ENCODE measurements at places on chromosomes 4 and X. TPM values are rescaled to one million over a fixed set of nuclear protein-coding genes. Genes with fewer than 3 reads are reported as not detected.
A peak's percentile ranks its signal among the peaks of the same experiment; 100 is the strongest.

DNA sequence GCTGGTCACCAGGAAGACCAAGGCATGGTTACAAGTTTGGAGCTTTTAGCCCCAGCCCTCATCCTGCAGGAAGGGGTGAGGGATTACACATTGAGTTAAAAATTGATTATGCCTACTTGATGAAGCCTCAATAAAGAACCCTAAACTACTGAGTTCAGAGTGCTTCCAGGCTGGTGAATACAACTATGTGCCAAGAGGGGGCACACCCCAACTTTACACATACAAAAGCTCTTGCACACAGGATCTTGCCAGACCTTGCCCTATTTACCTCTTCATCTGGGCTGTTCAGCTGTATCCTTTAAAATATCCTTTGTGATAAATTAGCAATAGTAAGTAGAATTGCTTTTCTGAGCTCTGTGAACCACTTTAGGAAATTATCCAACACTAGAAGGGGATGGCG is 489.3 kb downstream of the INPP4B start:
- DNase-seq, result no peak

DNA sequence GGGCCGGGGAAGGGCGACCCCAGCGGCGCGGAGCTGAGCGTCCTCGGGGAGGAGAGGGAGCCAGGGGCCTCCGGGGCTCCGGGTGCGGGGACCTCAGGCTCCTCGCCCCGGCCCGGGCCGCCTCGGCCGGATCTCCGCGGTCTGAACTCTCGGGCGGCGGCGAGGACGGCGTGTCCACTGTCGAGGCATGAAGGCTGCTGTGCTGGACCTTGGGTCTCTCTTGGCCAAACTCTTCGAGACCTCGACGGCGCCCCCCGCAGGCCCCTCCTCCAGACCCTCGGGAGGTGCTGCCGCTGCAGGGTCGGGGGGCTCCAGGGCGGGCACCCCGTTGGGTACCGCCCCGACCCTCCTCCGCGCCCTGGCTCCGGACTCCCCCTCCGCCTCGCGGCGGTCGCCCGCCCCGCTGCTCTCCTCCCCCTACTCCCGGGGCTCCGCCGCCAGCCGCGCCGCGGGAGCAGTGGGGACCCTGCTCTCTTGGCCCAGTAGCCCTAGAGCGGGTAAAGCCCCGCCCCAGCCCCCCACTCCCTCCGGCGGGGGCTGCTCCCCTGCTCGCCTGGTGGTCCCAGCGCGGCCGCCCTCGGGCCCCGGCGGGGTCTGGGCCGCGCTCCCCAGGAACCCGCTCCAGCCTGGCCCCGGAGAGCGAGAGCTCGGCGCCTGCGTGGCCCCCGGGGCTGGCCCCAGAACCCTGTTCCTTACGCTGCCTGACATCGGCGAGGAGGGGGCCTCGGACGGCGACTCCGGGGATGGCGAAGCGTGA is 564 bp downstream of the FAM149A start:
- DNase-seq, result peak; percentile 25

- no peak for DNase-seq
These were observed 106.8 kb upstream of the RAI2 start for GRCh38 chrX:17967888-17968287.

DNA sequence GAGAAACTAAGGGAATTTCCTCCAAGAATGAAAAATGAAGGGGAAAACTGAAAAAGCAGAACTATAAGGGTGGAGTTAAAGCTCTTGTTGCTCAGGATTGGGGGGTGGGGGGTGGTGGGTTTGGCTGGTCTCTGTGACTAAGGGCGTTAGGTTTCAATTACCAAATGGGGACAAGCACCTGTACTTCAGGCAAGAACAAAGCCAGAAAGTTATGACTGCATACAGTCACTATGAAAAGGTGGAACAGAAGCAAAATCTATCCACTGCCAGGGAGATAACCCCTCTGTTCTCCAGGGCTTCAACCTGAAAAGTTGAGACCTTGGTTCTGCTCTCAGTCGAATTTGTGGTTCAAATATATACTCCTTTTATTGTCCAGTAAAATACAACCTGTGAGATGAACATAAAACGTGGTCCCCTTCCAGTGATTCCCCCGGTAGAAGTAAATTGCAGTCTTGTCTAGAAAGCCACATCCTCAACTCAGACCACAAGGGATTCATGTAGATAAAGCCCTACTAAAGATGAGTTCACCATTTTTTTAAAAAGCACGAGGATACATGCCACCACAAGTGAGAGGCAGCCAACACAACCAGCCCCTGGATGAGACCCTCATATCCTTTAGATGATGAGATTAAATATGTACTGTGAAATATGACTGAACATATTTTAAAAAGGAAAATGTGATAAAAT is 257.1 kb upstream of the RPS6KA3 start:
- DNase-seq, result no peak

DNA sequence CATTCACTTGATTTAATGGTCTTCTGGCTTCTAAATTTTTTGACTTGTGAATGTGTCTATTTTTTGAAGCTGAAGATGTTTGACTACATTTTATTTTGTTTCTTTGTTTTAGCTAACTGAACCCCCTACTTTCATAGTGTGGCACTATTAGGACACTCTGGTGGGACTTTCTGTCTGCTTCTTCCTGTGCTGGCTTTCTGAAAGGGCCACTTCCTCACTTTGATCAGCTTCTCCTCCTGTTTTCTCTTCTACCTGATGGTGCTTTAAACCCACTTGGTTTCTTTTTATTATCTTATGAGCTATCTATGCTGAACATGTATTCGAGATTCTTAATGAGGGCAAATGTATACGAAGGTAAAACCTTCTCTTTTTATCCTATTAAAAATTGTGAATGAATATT is 186.1 kb upstream of the CASK start:
- no peak for DNase-seq

DNA sequence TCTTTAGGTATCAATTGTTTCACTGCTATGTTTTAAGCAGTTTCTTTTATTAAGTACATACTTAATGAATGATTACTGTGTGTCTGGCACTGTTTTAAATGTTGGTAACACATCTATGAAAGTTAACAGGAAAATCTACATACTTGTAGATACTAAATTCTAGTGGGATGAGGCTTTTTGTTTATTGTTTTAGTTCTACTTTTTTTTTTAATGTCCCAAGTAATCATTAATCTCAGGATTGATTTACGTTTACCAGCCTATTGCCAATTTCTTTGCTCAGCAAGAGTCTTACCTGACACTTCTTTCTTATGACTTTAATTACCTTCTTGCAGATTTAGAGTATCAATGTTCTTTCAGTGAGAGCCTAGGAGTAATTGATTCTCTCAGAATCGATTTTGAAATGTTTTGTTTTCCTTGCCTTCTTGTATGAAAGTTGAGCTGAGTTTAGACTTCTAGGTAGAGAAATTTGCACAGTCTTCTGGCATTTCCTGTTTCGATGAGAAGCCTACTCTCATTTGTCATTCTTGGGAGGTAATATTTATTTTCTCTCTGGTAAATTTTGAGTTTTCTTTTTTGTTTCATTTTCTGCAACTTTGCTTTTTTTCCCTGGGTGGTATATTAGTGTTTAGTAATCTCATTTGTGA is 235.2 kb upstream of the ANKRD50 start:
- no peak for DNase-seq

- no peak for DNase-seq
These were observed 8.3 kb downstream of the NSD2 start for GRCh38 chr4:1879485-1879884.

The GBA3 gene
- polyA plus RNA-seq, result 19.8 TPM

The NIPAL1 gene
- polyA plus RNA-seq, result 8.7 TPM

GRCh38 chr4:175418516-175418915 is 393.5 kb downstream of the GPM6A start:
- DNase-seq, result no peak

The RHOXF1 gene
- 1.1 TPM for polyA plus RNA-seq

DNA sequence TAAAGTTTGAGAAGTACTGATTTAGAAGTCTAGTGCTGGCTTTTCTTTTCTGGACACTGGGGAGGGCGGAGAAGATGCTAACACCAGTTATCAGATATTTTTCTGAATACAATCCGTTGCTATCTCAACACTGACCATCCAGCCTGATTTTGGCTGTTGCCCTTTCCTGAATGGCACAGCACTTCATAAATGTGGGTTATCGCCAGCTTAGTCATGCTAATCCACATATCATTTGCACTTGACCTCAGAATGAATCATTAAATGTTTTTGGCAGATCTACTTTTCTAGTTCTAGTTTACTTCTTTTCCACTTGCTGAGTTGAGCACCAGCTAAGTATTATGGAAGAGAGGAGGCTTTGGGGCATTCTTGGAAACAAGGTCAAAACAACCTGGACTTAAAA is 60.8 kb upstream of the ESX1 start:
- no peak for DNase-seq

The PNCK gene
- 11.4 TPM for polyA plus RNA-seq

DNA sequence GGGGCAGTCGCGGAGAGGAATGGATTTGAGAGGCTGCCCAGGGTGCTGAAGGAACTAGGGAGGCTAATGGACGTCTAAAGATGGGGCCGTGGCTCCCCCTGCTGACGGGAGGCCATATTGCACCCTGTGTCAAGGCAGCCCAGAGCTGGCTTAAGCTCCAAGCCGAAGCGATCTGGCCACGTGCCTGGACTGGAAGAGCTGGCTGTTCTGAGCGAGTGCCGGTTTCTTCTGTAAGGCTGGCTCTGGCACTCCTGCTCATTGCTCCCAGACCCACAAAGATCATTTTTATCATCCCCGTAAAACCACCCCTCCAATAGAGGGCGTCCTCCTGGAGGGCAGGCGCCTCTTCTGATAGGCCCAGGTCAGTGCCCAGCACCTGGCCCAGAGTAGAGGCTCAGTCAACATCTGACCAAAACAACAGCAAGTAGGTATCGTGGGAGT is 5.6 kb downstream of the PNCK start:
- no peak for DNase-seq

- DNase-seq, result no peak
These were observed 60.4 kb downstream of the MCF2 start for GRCh38 chrX:139647597-139647996.

DNA sequence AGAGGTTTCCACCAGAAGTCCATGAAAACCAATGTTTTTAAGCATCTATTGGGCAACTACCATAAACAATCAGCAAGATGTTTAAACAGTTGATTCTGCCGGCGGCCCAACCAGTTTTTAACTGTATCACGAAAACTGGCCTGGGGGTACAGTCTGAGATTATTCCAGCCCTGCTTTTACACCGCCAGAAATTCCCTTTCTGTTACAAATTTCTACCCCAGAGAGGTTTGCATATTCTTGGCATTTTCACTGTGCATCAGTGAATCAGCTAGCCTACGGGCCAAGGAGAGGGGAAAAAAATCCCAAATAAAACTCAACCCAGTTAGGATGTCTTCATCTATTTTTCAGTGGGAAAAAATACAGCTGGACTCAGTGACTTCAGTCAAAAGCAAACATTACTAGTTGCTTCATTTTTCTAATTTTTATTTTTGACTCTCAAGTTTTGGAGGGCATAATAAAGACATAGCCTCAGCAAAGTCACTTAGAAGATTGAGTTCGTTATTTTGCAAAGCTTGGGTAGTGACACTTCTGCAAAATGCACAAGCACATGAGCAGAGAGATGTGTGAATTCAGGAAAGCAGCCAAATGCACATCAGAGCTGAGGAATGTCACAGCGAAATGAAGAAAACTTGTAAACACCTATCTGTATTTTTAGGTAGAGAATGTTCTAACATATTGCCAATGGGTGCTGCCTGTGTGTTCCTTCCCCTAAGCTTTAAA is 167.8 kb upstream of the GK2 start:
- no peak for DNase-seq

GRCh38 chr4:76198411-76199237 is 15.0 kb downstream of the SCARB2 start:
- DNase-seq, result peak; percentile 72

GRCh38 chrX:103066606-103067005 is 2.6 kb upstream of the BEX1 start:
- no peak for DNase-seq

The TRIM61 gene
- 3.2 TPM for polyA plus RNA-seq

The ETDB gene
- 0.30 TPM for polyA plus RNA-seq

DNA sequence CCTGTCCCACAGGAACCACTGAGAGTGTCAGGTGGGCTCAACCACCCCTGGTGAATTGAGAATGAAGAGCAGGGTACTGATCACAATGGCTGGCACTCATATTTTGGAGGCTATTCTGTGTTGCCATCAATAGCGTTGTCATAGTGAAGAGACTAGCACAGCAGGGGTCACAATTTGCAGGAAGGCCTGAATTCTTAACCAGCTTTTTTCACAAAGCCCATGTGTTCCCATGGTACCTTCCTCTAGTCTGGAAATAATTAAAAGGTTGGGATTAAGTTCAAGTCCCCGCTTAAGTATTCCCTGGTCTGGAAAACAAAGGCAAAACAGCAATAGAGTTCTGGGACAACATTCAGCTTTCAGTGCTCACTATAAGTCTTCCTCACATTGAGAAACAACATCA is 1051.7 kb downstream of the C4orf33 start:
- DNase-seq, result no peak

GRCh38 chrX:6777238-6778002 is 242.5 kb upstream of the VCX3A start:
- DNase-seq, result no peak

DNA sequence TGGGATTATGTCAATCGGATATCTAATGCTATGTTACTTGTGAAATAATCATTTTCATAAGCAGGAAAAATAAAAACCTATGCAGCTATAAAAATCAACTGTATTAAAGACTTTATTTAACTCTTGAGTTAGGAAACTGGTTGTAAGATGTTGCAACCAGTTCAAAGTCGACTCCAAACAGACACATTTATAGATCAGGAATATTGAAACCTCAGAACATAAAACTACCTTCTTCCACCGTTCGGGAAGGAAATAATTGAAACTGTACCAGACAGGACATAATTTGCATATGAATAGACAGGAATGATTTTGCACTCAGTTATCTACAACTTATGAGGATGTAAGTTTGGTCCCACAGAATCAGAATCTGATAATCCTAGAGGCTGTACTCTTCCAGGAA is 181.8 kb upstream of the STS start:
- no peak for DNase-seq

GRCh38 chrX:11259437-11259836 is 33.8 kb upstream of the AMELX start:
- DNase-seq, result no peak

- no peak for DNase-seq
These were observed 27.9 kb downstream of the ARHGEF6 start for GRCh38 chrX:136752796-136753195.

- no peak for DNase-seq
These were observed 44.3 kb downstream of the CASP6 start for GRCh38 chr4:109658871-109659410.

GRCh38 chr4:17941731-17942130 is 79.8 kb downstream of the LCORL start:
- no peak for DNase-seq

- peak; percentile 65 for DNase-seq
These were observed 213.4 kb upstream of the S100G start for GRCh38 chrX:16436348-16437188.

The RGN gene
- 34.2 TPM for polyA plus RNA-seq

The JCHAIN gene
- polyA plus RNA-seq, result 0.79 TPM

The GATA1 gene
- 0.64 TPM for polyA plus RNA-seq

DNA sequence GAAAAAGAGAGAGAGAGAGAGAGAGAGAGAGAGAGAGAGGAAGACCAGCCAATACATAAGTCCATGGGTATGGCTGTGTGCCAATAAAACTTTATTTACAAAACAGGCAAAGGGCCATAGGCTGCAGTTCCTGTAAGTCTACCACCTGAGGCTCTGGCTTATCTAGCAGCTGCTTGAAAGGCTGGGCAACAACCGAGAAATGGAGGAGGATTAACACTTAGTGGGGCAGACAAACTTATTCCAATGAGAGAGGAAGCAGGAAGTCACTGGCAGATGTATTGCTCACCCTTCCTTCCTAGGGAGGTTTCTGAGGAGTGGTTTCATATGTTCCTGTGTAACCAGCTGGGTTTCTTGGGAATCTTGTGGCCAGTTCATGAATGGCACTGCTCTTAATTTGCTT is 4.7 kb upstream of the GPR143 start:
- no peak for DNase-seq
